ENCODE measurements at places on chromosomes 1 and 21.

DNA sequence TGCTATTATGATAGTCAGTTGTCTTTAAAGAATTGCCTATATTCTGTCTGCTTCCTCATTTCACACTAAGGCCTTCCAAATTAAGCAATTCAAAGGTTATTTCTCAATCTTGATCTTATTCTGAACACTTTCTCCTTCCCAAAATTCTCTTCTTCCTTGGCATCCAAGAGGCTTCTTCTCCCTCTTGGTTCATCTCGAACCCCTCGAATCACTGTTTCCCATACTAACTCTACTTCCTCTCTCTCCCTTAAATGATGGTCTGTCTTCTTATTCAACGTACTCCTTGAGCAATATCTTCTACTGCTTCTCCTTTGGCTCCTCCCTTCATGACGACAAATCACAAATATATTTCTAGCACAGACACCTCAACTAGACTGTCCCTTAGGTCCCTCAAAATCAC lies 4.5 kb downstream of the COPA start:
- DNase-seq = no peak

DNA sequence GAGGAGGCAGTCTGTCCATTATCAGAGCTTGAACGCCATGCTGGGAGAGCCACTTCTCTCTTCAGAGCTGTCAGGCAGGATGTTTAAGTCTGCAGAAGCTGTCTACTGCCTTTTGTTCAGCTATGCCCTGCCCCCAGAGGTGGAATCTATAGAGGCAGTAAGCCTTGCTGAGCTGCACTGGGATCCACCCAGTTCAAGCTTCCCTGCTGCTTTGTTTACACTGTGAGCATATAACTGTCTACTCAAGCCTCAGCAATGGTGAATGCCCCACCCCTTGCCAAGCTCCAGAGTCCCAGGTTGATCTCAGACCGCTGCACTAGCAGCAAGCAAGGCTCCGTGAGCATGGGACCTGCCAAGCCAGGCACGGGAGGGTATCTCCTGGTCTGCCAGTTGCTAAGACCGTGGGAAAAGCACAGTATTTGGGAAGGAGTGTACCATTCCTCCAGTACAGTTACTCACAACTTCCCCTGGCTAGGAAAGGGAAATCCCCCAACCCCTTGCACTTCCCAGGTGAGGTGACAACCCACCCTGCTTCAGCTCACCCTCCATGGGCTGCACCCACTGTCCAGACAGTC lies 32.5 kb downstream of the RGS13 start:
- DNase-seq = no peak

- DNase-seq = no peak
Measured at GRCh38 chr1:100009458-100009857, 39.7 kb downstream of the SLC35A3 start.

- DNase-seq = no peak
Measured at GRCh38 chr1:53738205-53739108, 507 bp downstream of the GLIS1 start.

DNA sequence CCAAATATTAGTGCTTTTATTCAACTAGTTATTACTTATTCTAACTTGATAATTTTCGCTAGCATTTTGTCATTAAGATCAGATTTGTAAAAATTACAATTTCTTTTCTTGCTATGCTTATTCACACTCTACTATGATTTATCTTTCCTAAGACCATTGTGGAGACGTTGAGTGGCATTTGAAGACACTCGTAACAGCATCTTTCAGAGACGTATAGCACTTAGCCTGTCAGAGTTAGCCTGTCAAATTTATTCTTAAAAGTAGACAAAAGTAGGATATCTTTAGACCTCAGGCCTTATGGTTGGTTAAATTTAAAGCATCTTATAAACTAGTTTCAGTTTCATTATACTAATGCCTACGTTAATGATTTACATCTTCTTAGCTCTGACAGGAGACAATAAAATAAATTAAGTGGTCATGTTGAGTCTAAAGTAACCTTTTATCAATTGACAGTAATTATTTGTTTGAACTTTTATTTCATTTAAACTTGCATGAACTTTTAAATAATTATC lies 1410.1 kb downstream of the MRPL39 start:
- no peak for DNase-seq

DNA sequence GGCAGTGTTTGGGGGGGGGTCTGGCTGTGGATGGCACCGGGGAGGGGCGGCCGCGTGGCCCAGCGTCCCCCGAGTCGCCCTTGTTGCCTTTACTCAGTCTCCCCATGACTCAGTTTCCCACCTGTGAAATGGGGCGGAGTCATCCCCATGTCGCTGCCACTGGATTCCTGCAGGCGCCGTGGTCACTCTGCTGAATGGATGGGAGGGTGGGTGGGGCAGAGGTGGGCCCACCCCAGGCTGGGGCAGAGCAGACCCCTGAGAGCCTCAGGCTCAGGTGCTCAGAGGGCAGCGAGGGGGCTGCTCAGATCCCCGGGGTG lies 2.0 kb downstream of the COL6A1 start:
- DNase-seq = no peak

Measured in hippocampal formation (tissue), 2 donors.